ENCODE measurements at places on chromosomes 13 and 19.

DNA sequence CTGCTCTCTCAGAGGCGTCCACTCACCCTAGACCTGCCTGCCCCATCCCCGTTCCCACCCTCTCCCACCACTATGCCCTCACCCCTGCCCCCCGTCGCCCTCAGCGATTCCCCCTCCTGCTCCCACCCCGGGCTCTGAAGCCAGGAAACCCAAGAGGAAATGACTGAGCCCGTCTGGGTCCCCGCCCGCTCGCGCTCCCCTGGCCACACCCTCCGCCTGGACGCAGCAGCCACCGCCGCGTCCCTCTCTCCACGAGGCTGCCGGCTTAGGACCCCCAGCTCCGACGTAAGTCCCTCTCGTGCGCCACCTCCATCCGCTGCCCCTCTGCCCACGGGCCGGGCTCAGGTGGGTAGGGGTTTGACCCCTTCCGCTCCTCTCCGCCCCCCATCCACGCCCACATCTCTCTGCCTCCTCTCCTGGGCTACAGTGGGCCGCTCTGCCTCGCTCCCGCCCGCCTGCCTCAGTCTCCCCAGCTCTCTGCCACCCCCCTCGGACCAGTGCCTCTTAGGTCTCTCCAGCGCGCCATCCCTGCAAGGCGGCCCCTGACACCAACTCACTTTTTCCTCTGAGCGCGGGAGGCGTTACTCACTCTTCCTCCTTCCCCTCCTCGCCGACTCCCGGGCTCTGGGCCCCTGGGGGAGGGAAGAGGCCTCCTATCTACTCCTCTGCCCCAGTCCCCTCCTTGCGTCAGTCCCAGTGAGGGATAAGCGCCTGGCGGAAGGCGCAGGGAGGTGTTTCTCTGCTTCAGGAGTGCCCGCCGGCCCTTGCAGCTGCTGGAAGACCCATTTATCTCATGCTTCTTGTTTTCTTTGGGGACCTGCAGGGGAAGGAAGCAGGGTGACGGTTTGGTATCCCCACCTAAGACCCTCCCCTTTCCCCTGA, at the start of gene FXYD5:
Gene FXYD5 (plus strand): TSS at position 211 of the 882 bp plus-strand sequence. CDS start 816 bp downstream, outside the sequence.
- peak; percentile 91 for DNase-seq

DNA sequence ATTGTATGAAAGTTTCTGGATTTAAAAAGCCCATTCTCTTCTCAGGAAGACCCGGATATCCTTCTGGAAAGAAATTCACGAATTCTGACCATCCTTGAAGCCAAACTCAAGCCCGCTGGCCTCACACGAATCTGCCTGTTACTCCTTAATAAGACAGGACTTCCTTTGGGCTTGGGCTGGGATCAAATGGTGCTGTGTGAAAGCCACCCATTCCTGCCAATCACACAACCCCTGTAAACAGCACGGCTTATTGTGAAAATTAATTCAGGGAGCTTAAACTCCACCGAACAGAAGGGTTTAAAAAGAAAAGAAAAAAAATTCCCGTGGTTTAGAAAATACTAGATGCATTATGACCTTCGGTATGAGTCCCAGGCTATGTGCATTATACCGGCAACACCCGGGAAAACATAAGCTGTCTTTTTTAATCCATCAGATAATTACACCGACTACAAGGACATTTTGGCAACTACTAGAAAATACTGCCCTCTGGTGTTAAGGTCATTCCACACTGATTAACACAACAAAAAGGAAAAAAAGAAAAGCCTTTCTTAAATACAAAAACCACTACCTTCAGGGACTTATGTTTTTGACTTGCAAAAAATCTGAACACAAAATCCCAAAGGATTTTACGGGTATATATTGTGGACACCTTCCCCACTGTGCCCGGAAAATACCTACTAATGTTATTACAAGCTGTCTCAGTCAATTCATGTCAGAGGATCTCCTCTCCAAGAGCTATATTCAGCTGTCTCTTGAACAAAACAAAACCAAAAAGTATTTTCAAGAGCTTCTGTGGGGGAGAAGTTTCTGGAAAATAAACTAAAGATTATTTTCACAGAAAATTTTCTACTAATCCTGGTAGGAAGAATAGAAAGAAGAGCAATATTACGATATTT, 76.0 kb upstream of the LSM14A start:
- no peak for DNase-seq

- no peak for DNase-seq
These were observed 20.3 kb downstream of the RFXAP start for GRCh38 chr13:36839281-36839680.

DNA sequence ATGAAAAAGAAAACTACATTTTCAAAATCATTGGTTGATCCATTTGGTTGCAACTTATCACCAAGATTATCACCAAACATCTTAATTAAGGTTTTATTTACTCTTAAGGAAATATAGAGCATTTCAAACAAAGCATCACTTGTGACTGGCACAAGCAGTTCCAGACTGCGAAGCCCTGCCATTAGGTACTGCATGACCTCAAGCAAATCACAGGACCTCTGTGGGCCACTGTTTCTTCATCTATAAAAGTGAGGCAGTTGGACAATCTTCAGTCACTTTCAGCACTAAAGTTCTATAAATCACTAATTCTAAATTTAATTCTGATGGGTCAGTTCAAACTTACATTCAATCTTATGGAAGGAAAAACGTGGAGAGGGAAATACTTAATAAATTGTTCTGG, 2.0 kb downstream of the ELF1 start:
- peak; percentile 26 for DNase-seq

- no peak for DNase-seq
These were observed 506.9 kb downstream of the TBC1D4 start for GRCh38 chr13:74975111-74975510.

DNA sequence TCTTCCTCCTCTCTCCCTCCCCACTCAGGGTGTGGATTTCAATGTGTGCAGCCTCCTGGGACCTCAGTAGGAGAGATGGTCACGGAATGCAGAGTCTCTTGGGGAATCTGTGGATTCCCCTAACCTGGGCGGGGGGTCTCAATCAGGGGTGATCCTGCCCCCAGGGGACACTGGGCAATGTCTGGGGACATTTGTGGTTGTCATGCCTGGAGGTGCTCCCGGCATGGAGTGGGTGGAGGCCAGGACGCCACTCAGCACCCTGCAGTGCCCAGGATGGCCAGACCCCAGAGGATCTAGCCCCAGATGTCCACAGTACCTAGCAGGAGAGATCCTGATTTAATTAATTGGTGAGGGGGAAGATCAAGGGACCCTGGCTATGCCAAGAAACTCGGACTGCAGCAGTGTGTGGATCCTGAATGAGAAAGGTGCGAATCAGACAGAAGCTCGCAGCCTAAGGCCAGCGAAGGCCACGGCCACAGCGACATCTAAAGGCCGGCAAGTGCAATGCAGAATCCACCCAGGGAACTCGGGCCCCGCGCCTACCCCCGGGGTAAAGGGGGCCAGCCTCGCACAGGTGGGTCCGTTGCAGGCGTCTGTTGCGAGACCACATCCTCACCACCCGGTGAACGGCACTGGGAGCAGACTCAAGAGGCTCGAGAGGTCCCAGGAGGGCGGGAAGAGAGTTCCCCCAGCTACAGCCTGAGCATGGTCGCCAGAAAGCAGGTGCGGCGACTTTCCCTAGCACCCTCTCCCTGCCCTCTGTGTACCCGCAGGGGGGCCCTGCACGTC, 88.8 kb downstream of the GNG7 start:
- peak; percentile 72 for DNase-seq

DNA sequence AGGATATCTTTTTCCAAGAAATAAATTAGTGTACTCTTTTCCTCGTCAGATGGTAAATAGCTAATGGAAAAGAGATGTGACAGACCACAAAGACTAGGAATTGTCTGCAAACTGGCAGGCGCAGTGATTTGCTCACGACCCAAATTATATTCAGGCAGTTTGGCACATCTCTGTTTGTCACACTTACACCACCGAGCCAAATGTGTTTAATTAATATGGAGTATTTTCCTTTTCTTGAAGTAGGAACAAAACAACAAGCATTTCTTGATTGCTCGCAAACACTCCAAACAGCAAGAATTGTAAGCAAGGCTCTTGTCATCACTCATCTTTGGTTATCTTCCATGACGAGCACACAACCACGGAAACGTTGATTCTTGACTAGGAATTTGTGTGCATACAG, 884.2 kb downstream of the PCDH9 start:
- DNase-seq = no peak

DNA sequence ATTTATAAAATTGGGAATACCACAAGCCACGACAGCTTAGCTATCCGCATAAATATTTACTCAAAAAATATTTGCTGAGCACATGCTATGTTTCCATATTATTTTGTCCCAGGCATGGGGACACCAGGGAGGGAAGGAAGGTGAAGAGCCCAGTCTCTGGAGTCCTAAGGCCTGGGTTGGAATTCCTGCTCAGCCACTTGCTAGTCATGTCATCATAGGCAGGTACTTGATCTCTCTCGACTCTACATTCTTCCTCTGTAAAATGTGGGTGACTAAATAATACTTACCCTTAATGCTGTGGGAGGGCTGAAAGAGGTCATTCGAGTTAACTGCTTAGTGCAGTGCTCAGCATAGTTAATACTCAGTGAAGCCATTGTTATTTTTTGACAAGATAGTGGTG, 4.3 kb upstream of the RNASEH2B start:
- no peak for DNase-seq

- no peak for DNase-seq
These were observed 21.1 kb downstream of the EVI5L start for GRCh38 chr19:7850945-7851622.

DNA sequence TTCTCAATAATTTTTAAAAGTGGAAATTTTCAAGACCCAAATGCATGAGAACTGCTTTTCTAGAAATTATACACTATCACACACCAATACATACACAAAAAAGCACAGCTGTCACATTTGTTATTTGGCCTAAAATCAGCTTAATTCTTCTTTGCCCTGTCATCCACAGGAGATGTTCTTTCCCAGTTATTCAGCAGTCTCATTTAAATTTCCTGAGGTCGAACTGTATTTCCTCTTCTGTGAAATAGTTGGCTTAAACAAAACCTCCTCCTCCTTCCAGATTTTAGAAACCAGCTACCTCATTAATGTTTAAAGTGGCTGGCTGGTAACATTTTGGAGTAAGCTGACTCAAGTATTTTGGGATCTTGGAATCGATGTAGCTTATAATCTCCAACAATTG, 39.1 kb downstream of the SMAD9 start:
- no peak for DNase-seq

GRCh38 chr13:91247768-91248167, 99.7 kb upstream of the MIR17HG start:
- no peak for DNase-seq

GRCh38 chr19:32717496-32717895, 2.1 kb upstream of the TDRD12 start:
- no peak for DNase-seq

GRCh38 chr13:87777387-87777786, 106.2 kb downstream of the SLITRK5 start:
- DNase-seq = no peak

DNA sequence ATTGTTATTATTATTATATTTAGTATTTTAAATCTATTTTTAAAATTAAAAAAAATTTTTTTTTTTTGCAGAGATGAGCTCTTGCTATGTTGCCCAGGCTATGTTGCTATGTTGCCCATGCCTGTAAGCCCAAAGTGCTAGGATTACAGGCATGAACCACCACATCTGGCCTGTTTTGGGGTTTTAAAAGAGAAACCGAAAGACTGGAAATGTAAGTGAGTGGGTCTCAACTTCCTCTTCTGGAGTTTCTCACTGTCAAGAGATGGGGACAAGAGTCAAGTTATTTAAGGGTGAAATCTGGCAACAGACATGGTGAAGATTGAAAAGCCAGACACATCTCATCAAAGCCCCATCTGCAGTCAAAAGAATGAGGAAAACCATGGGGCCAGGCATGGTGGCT, 4.2 kb upstream of the OR7G3 start:
- no peak for DNase-seq

DNA sequence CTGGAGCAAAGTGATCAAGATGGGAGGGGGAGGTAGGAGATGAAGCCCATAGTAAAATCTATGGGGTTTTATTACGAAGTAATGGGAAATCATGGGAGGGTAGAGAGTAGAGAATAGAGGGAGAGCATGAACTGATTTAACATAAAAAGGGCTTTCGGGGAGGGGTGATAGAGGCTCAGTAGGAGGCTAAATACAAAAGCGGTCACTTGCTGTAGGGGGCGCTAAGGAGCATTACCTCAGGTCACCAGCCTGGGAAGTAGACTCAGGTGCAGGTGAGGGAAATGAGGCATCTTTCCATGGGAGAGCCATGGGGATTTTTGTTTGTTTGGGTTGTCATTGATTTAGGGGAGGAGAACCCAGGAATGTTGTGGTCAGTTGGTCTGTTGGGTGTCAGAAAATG, 14.1 kb downstream of the KRTDAP start:
- peak; percentile 39 for DNase-seq

- no peak for DNase-seq
These were observed 35.0 kb downstream of the VASP start for GRCh38 chr19:45542234-45542668.

- DNase-seq = no peak
These were observed 7.1 kb upstream of the ACTL9 start for GRCh38 chr19:8705742-8706141.

GRCh38 chr13:107251341-107251740, 683.4 kb upstream of the ARGLU1 start:
- DNase-seq = no peak

DNA sequence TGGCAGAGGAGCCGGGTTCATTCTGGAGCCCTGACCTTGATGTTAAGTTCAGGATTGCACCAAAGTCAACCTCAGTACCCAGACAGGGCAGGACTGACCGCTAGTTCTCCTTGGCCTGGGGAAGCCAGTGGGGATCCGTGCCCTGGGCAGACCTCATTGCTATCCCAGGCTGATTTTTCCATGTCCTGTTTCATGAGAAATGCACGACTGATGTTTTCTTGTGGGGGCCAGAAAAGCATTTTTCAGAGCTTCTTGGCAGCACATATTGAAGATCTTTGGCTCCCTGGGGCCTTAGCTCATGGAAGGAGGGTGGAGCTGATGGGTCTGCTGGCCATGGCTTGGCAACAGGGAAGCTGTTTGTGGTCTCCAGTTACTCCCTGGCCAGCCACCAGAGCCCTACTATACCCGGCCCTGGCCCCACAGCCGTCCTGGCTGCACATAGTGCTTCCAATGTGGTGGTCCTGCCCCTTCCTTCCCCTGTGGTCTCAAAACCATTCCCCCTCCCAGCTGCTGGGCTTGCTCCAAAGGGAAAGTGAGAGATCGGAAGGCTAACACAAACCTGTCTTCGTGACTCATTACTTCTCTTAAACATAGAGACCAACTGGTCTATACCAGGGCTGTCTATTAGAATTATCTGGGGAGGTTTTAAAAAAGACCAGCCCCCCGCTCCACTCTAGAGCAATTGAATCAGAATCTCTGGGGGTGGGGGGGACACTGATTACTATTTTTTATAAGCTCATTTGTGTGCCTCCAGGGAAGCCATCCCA, 11.2 kb downstream of the IL17D start:
- DNase-seq = no peak

DNA sequence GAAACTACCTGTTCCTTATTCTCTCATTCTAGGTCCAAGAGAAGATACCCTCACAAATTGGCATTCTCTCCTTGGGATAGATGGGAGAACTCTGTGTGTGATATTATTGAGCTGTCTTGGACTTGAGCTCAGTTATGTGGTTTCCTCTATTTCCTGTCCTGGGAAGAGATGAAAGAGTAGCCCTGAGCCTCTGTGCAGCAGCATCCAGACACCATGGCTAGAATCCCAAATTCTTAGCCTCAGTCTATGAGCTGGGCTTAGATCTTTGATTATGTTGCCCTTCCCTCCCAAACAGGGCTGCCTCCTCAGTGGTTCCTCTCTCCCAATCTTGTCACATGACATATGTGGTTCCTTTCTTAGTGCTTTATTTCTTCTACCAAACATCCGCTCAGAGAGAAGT, 290.7 kb downstream of the SPRY2 start:
- no peak for DNase-seq
